Muscle of arm (tissue), 14 donors: ENCODE measurements at places on chromosomes 1 and 21. TPM values are rescaled to one million over a fixed set of nuclear protein-coding genes. Genes with fewer than 3 reads are reported as not detected.
A peak's percentile ranks its signal among the peaks of the same experiment; 100 is the strongest.

DNA sequence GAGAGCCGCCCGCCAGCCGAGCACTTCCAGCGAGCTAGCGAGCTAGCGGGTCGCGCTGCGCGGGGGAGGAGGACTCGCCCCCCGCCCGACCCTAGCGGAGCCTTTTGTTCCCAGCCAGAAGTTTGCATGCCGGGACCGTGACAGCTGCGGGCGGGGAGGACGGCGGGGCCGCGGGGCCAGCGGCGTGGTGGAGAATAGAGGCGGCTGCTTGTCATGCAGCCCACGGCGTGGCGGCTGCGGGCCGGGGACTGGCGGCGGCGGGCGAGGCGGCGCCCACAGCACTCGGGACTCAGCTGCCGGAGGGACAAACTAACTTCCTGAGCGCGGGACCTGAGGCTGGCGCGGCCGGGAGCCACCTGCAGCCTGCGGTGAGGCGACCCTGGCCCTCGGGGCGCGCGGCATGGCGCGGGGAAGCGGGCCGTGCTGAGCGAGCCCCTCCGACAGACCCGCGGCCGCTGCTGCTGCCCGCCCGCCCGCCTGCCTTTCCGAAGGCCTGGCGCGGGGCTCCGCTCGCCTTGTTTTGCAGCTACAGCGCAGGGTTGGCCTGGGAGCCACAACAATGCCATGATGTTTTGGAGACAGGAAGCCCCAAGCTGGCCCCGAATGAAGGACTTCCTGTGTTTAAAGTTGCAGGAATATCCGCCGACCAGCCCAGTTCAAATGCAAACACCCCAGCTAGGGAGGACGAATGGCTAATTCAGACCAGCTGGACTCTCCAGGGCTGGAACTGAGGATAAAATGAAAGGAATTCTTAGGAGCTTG, 82.2 kb upstream of the BMP8A start:
- peak; percentile 60 for DNase-seq

DNA sequence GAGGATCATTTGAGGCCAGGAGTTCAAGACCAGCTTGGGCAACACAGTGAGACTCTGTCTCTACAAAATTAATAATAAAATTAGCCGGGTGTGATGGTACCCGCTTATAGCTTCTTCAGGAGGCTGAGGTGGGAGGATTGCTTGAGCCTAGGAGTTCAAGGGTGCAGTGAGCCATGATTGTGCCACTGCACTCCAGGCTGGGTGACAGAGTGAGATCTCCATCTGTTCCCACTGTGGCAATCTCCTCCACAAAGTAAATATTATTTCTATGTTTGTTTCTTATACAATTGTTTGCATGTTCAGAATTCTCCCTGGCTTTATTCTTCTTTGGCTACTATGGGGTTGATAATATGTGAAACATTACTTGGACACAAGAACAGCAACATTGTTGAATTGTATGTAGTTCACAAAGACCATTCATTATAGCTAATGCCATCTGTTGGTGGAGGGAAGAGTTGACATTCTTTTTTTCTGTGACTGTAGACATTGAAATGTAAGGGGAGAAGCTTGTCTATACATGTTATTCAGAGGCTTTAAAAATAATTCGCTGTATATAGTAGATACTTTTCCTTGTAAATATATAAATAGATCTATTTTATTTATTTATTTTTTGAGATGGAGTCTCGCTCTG, 47.8 kb upstream of the SRSF10 start:
- DNase-seq = peak; percentile 57

DNA sequence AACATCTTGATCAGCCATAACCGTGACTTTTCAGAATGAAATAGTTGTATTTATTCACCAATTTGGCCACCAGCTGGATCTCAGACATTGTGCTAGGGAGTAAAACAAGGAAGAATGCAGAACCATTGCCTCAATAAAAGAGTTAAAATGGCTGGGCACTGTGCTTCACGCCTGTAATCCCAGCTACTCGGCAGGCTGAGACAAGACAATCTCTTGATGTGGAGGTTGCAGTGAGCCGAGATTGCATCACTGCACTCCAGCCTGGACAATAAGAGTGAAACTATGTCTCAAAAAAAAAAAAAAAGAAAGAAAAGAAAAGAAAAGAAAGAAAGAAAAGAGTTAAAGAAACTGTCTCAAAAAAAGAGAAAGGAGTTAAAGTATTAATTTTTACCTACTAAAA, 199.5 kb downstream of the TPR start:
- DNase-seq = no peak

DNA sequence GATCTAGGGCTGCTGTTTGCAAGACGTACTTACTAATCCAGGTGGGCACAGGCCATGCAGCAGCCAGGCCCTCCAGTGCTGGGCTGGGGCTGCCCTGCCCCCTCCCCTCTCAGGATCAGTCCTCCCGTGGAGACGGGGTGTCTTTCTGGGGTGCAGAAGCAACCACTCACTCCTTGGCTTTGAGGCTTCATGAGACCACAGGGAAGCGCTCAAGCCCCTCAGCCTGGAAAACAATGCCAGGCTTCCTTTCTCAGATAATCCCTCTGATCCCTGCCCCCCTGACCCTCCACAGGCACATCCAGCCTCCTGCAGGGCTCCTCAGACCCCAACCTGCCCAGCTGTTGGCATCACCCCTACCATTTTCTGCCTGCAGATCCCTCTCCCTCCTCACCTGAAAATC, 13.9 kb upstream of the C2CD2 start:
- no peak for DNase-seq

GRCh38 chr1:64980745-64981600, 14.6 kb upstream of the JAK1 start:
- DNase-seq = no peak

DNA sequence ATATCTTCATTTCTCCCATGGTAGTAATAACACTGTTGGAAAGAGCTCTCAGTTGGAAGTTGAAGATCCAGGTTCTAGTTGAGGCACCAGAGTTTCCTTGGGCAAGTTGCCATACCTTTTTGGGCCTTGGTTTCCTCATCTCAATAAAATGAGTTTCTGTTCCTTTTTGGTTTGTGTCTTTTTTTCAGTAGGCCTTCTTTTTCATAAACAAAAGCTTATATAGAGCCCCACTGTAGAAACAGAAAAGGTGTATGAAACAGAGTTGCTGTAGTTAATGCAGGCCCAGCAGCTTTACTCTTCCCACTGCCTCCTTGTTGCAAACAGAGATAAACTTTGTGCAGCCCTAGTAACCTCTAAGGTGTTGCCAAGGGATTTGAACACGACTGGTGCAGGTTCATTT, 41.7 kb downstream of the WNT4 start:
- no peak for DNase-seq

MYBPH gene
- 390 TPM for polyA plus RNA-seq

ACTN2 gene
- polyA plus RNA-seq = 534 TPM
